A549 (cell line): ENCODE measurements at places on chromosomes 16 and 17. TPM values are rescaled to one million over a fixed set of nuclear protein-coding genes. Genes with fewer than 3 reads are reported as not detected.

The TMEM220 gene
- polyA plus RNA-seq, result 3.8 to 4.4 TPM (median 3.9 TPM) in 3 replicates

The CCL16 gene
- not detected in 3 replicates for polyA plus RNA-seq

The SLC13A5 gene
- 0.03 to 0.26 TPM (median 0.15 TPM) in 3 replicates for polyA plus RNA-seq

The SOCS7 gene
- polyA plus RNA-seq, result 12.7 to 14.4 TPM (median 14.0 TPM) in 3 replicates

The SLC5A10 gene
- polyA plus RNA-seq, result 0.07 to 0.22 TPM (median 0.15 TPM) in 3 replicates

The ODAD4 gene
- 2.2 to 2.5 TPM (median 2.3 TPM) in 3 replicates for polyA plus RNA-seq

The KRTAP3-2 gene
- not detected in 3 replicates for polyA plus RNA-seq

The HS3ST3B1 gene
- polyA plus RNA-seq, result 0.11 to 0.18 TPM (median 0.15 TPM) in 3 replicates

The SLFN14 gene
- polyA plus RNA-seq, result not detected in 3 replicates

The PFAS gene
- 58.2 to 60.1 TPM (median 59.2 TPM) in 3 replicates for polyA plus RNA-seq

The CFAP52 gene
- 0.05 to 0.17 TPM in 2 of 3 replicates, not detected in the other for polyA plus RNA-seq

The MRC2 gene
- polyA plus RNA-seq, result 38.8 to 61.4 TPM (median 57.3 TPM) in 3 replicates
